Heart left ventricle (tissue), 16 donors: ENCODE measurements at places on chromosomes 1 and 21. TPM values are rescaled to one million over a fixed set of nuclear protein-coding genes. Genes with fewer than 3 reads are reported as not detected.

GRCh38 chr1:119489201-119489600 is 17.8 kb upstream of the HSD3B1 start:
- H3K4me3 ChIP-seq = no peak overlapping the region
- no peaks in the 10 kb centered on the region for H3K36me3 ChIP-seq
- DNase-seq = no peak
- H3K27me3 ChIP-seq = no peaks in the 10 kb centered on the region

The SPRR2B gene
- not detected for total RNA-seq

The GUCA2A gene
- total RNA-seq = not detected

The LEPR gene
- total RNA-seq = 6.0 TPM

DNA sequence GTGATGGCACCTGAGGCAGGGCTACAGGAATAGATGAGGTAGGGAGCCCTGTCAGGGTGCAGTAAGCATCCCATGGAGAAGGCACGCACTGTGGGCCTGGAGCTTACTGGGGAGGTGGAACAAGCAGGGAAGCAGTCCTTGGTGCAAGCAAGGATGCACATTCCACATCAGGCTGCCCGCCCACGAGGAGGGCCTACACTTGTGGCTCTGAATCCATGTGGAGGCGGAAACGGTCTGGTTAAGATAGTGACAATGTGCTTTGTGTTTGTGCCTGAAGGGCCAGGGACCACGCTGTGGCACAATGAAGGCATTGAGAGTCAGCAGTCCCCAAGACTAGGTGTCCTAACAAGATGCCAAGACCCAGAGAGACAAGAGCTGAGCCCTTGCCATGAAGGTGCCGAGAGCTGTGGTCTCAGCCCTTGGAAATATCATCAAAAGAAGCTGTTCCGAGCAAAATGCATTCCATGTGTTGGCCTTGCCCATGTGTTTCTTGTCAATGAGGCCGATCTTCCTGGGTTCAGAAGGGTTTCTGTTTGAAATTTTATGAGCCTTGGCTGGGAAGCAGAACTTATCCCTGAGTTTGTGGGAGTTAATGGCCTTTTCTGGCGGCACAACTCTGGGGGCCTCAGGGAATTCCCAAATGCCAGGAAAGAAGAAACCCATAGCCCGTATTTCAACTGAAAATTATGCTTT is 111.9 kb downstream of the NGF start:
- no peak overlapping the region for H3K4me3 ChIP-seq
- H3K27ac ChIP-seq = no peak overlapping the region
- H3K27me3 ChIP-seq = no peaks in the 10 kb centered on the region
- no peaks in the 10 kb centered on the region for H3K36me3 ChIP-seq

- no peak overlapping the region for H3K27ac ChIP-seq
- H3K4me3 ChIP-seq = no peak overlapping the region
- H3K36me3 ChIP-seq = no peaks in the 10 kb centered on the region
- no peak for DNase-seq
- no peaks in the 10 kb centered on the region for H3K27me3 ChIP-seq
- H3K4me1 ChIP-seq = no peaks in the 10 kb centered on the region
These were observed 253.8 kb downstream of the KAZN start for GRCh38 chr1:14852291-14852690.

GRCh38 chr1:239814306-239814881 is 277.3 kb upstream of the FMN2 start:
- DNase-seq = no peak
- no peaks in the 10 kb centered on the region for H3K4me1 ChIP-seq
- no peaks in the 10 kb centered on the region for H3K36me3 ChIP-seq
- no peaks in the 10 kb centered on the region for H3K27me3 ChIP-seq
- H3K27ac ChIP-seq = no peak overlapping the region

GRCh38 chr1:94768036-94768435 is 52.1 kb upstream of the SLC44A3 start:
- no peak overlapping the region for H3K27ac ChIP-seq
- H3K36me3 ChIP-seq = no peaks in the 10 kb centered on the region
- H3K4me3 ChIP-seq = no peak overlapping the region
- DNase-seq = no peak

DNA sequence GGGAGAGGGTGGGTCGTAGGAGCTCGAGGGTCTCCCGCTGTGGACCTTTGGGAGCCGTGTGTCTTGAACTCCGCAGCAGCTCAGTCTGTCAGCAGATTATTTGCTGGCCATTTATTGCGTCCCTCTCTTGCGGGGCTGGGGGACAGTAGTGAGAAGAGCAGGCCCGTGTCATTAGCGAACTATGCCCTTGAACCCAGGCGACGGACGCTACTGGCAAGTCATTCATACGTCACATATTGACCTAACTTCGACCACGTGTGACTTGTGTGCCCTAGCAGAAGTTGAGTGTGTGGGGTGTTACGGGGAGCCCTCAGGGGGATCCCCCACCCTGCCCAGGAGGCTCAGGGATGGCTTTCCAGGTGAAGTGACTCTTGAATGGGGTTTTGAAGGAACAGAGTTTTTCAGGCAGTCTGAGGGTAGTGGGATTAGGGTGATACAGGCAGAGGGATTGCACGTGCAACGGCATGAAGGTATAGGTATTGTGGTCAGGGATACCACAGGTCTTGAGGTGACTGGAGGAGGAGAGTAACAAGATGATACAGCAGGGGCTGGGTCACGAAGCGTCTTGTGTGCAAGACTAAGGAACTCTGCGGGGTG is 13.0 kb downstream of the RCC1 start:
- H3K27me3 ChIP-seq = no peaks in the 10 kb centered on the region
- H3K4me1 ChIP-seq = peaks cover 9% of the 10 kb centered on the region
- no peak for DNase-seq
- peak overlapping the region; percentile 69 for H3K4me3 ChIP-seq
- no peaks in the 10 kb centered on the region for H3K36me3 ChIP-seq

- H3K27ac ChIP-seq = no peak overlapping the region
- H3K4me1 ChIP-seq = no peaks in the 10 kb centered on the region
- H3K27me3 ChIP-seq = no peaks in the 10 kb centered on the region
- H3K36me3 ChIP-seq = peaks cover 61% of the 10 kb centered on the region
- H3K4me3 ChIP-seq = no peak overlapping the region
These were observed 8.7 kb upstream of the CLDN19 start for GRCh38 chr1:42748461-42749410.

DNA sequence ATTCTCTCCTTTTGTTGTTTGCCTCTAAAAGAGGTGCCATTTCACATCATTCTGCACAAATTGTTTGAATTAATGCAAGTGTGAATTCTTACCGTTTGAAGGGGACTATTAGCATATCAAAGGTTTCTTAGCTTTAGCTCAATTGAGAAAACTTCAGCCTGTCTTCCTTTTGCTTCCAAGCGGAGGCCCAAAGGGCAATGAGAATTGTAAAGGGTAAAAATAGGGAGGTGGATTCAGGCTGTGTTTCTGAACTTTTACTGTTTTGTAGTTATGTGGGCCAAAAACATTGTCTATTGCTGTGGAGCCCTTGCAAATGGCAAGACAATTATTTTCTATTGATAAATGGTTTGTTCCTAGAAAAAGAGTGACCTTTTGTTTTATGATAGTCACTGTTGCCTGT is 3.6 kb downstream of the ADGRL2 start:
- no peaks in the 10 kb centered on the region for H3K27me3 ChIP-seq
- no peak for DNase-seq
- H3K27ac ChIP-seq = peak overlapping the region; percentile 97
- H3K4me3 ChIP-seq = peak overlapping the region; percentile 96
- no peaks in the 10 kb centered on the region for H3K36me3 ChIP-seq

GRCh38 chr1:201326710-201327109 is 43.4 kb downstream of the PKP1 start:
- H3K27me3 ChIP-seq = no peaks in the 10 kb centered on the region
- H3K36me3 ChIP-seq = no peaks in the 10 kb centered on the region
- no peaks in the 10 kb centered on the region for H3K4me1 ChIP-seq

GRCh38 chr1:190000365-190000872 is 477.2 kb downstream of the BRINP3 start:
- H3K36me3 ChIP-seq = no peaks in the 10 kb centered on the region
- H3K4me3 ChIP-seq = no peak overlapping the region
- no peak overlapping the region for H3K27ac ChIP-seq
- DNase-seq = no peak
- H3K4me1 ChIP-seq = no peaks in the 10 kb centered on the region

DNA sequence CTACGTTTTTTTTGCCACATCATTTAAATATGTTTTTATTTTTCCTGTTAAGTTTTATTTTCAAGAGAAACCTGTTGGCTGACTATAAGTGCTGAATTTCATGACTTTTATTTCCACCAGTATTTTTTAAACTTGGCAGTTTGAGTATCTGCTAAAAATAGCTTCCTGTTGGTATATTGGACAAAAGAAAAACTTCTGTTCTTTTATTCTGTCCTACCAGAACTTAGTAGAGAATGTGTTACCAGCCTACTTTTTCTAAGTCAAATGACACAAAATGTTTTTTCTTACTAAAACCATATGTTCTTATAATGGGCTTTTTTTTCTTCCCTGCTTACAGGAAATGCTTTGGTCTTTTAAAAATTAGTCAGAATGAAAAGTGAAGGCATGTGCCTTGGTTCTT is 7.6 kb downstream of the DR1 start:
- no peak for DNase-seq
- H3K4me1 ChIP-seq = peaks cover 22% of the 10 kb centered on the region
- no peak overlapping the region for H3K4me3 ChIP-seq
- H3K27me3 ChIP-seq = no peaks in the 10 kb centered on the region
- H3K27ac ChIP-seq = no peak overlapping the region

The OPRD1 gene
- not detected for total RNA-seq

The MTF2 gene
- total RNA-seq = 8.0 TPM

The CBR1 gene
- 68.7 TPM for total RNA-seq

- no peak overlapping the region for H3K27ac ChIP-seq
- no peaks in the 10 kb centered on the region for H3K4me1 ChIP-seq
- peaks cover 36% of the 10 kb centered on the region for H3K27me3 ChIP-seq
These were observed 993 bp upstream of the DSCAM start for GRCh38 chr21:40847951-40848350.

DNA sequence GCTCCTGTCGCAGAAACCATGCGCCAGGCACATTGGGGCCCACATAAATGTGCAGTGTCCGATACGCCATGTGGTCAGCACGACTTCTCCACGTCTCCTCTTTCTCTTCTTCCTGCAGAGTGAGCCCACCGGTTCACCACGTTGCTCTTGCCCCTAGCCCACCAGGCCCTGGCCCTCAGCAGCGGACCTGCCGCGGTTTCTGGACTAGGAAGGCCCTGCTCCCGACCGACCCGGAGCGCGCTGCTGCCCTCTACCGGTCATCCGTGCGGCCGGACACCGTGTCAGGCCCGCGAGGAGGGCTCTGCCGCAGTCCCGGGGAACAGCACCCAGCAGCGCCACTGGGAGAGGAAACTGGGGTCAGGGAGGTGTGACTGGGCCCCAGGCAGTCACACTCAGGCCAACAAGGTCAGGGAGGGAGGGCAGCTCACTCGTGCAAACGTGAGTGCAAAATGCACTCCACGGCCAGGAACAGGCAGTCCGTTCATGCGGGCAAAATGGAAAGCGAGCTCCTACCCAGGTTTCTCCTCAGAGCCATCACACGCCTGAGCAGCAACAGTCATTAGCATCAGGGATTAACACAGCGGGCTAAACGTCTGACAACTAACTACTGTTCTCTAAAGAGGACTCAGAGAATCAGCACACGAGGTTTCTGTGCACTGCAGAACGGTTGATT is 13.7 kb downstream of the TLR5 start:
- no peaks in the 10 kb centered on the region for H3K4me1 ChIP-seq
- no peaks in the 10 kb centered on the region for H3K27me3 ChIP-seq
- no peak overlapping the region for H3K27ac ChIP-seq
- H3K4me3 ChIP-seq = no peak overlapping the region
- H3K36me3 ChIP-seq = no peaks in the 10 kb centered on the region

The RIT1 gene
- total RNA-seq = 15.1 TPM

DNA sequence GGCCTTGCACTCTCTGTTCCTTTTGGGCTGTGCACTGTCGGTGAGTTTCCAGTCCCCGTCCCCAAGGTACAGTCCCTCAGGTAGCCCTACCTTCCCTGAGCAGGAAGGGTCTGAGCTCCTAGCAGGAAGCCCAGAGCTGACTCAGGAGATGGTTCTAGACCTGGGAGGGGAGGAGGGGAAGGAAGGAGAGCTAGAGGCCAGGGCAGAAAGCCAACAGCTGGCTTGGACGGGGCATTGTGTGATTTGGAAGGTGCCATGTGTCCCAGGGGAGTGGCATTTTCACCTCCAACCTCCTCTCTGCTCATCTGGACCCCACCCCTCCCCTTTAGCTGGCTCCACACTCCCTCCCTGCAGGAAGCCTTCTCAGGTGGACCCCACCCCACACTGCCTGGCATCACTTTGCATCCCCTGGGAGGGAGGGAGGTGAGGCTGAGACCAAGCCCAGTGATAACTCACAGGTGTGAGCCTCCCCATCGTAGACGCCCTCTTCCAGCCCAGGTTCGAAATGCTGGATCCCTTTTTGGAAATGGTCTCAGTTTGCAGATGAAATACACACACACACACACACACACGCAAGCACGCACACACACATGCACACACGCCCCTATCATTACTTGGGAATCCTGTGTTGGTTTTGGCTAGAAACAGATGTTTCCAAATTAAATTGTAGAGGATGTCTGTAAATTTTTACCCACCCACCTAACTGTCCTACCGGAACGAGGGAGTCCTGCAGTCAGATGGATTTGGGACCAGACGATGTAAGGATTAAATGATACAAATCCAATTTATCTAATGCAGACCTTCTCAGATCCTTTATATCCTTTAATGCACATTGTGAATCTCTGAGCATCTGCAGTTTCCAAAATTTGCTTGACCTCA is 19.7 kb upstream of the IFNLR1 start:
- no peaks in the 10 kb centered on the region for H3K36me3 ChIP-seq
- H3K27ac ChIP-seq = no peak overlapping the region
- no peak overlapping the region for H3K4me3 ChIP-seq
- peaks cover 7% of the 10 kb centered on the region for H3K4me1 ChIP-seq
- no peak for DNase-seq

The FAM89A gene
- 3.8 TPM for total RNA-seq

GRCh38 chr21:33750017-33750416 is 107.7 kb downstream of the ITSN1 start:
- peak overlapping the region; percentile 16 for H3K27ac ChIP-seq
- H3K27me3 ChIP-seq = no peaks in the 10 kb centered on the region
- no peaks in the 10 kb centered on the region for H3K36me3 ChIP-seq
- peaks cover 7% of the 10 kb centered on the region for H3K4me1 ChIP-seq
- H3K4me3 ChIP-seq = no peak overlapping the region
- DNase-seq = peak; percentile 33

The DCST1 gene
- total RNA-seq = not detected

DNA sequence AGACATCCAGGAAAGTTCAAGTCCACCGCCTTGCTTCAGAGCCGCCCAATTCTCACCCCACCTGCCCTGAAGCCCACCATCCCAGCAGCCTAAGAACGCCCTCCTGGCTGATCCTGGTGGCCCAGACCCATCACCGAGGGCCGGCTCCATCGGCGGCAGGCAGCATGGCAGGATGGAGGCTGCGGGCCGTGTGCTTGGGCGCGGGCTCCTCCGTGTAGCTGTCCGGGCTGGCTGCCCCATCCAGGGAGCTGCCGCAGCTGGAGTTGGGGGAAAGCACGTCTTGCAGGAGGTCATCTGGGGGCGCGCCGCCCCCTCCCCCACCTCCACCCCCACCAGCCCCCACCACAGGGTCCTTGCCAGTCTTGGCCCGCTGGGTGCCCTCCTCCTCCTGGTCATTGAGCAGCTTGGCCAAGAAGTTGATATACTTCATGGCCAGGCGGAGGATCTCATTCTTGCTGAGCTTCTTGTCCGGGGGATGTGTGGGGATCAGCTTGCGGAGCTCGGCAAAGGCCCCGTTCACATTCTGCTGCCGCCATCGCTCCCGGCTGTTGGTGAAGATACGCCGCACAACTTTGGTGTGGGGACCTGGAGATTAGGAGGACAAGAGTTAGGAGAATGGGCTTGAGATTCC is 12.3 kb downstream of the TAL1 start:
- no peak for DNase-seq
- H3K4me1 ChIP-seq = no peaks in the 10 kb centered on the region
- no peak overlapping the region for H3K4me3 ChIP-seq

- no peak overlapping the region for H3K27ac ChIP-seq
- DNase-seq = no peak
- no peaks in the 10 kb centered on the region for H3K27me3 ChIP-seq
These were observed 7.3 kb downstream of the KIF21B start for GRCh38 chr1:201016211-201016651.
